ENCODE measurements at places on chromosomes 4 and X.

DNA sequence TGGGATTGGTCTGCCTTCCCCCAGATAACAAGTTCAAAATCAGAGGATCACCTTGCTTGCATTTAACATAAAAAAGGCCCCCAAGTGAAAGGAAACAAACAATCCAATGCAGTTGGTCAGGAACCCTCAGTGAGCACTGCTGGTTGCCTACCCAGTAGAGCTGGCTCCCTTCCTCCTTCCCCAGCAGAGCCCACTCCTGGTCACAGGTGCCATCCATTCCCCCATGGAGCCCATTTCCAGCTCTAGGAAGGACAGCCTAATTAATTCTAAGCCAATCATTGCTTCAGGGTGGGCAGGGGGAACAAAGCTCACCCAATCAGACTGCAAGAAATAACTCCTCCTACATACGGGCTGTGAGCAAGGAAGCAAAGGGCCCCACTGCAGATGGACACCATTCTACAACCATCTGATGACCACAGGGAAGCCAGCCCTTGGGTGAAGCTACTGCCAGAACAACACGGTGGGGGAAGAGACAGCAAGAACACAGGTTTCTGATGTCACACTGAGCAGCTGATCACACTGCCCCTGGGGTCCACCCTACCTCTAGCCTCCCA is 86.5 kb downstream of the SH3KBP1 start:
- no peak for DNase-seq

- no peak for DNase-seq
Observed at GRCh38 chr4:62528874-62529273, 1328.7 kb downstream of the ADGRL3 start.

- no peak for DNase-seq
Observed at GRCh38 chr4:173130687-173131086, 37.9 kb upstream of the GALNT7 start.

- no peak for DNase-seq
Observed at GRCh38 chr4:61549336-61549735, 349.2 kb downstream of the ADGRL3 start.

- DNase-seq, result no peak
Observed at GRCh38 chrX:77426811-77427210, 20.4 kb upstream of the FGF16 start.

- peak; percentile 26 for DNase-seq
Observed at GRCh38 chr4:101205916-101206315, 141.4 kb downstream of the PPP3CA start.

DNA sequence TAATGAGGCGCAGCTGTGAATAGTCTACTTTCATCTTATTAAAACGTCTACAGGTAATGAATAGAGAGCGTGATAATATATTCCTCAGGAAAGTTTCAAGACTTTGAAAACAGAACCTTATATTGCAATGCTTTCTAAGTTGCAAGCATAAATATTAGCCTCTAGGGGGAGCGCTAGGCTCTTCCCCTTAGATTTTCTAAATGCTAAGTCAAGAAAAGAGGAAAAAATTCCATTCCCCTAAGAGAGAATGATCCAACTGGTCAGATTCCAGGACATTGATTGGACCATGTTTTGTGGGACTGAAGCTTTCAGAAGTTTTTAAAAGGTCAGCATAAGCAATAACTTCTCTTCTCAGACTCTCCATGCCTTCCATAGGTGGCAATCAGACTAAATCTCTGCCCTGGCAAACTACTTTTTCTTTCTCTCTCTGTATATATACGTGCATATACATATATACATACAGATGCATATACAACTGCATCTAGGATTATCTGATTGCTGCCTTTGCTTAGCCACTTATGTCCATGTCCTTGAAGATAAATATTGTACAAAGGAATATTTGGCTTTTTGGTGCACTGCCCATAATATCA is 492.9 kb downstream of the INPP4B start:
- no peak for DNase-seq
